ENCODE measurements at places on chromosomes 2 and 18.
A peak's percentile ranks its signal among the peaks of the same experiment; 100 is the strongest.

DNA sequence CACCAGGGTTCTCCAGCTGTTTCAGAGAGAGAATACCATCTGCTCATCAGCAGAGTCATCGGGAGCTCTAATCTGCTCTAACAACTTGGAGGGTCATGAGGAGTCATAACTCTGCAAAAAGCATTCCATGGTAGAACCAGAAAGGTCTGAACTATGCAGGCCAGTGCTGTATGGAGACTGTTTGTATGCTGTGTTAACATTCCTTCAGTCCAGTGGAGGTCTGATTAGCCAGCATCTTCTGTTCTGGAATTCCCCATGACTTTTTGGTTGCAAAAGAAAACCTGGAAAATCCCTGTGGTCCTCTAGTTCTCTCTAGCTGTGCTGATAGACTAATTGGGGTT is 9.4 kb upstream of the ITGB6 start:
- DNase-seq = no peak

- no peak for DNase-seq
Measured at GRCh38 chr18:48335829-48336228, 73.4 kb downstream of the ZBTB7C start.

- peak; percentile 50 for DNase-seq
Measured at GRCh38 chr2:227471924-227472264, at the start of gene AGFG1. AGFG1 (plus strand) TSS chr2:227472156; CDS start chr2:227472422, 266 bp downstream.

- no peak for DNase-seq
Measured at GRCh38 chr18:72742002-72742401, 125.8 kb downstream of the NETO1 start.

DNA sequence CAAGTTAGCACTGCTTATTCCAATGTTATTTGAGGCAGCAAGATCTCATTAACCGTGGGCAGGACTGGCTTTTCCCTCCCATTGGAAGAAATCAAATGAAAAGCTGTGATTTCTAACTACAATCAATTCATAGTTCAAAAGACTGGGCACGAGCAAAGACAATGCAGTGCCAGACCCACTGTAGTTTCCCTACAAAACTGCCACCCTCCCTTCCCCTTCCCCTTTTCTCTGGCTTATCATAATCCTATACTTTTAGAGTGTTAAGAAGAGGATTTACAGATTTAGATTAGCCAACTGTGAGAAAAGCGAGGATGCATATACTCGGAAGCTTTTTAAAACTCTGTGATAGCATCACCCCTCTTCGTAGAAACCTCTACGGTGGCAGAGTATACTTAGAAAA is 260.4 kb downstream of the STK39 start:
- DNase-seq = no peak
